Activated naive CD4-positive, alpha-beta T cell treated with Interleukin-2 at 50 U/mL for 16 hours (primary cell): ENCODE measurements at places on chromosomes 12 and 14.
A peak's percentile ranks its signal among the peaks of the same experiment; 100 is the strongest.

- DNase-seq: peak; percentile 66
These were observed 50.4 kb downstream of the DYRK2 start for GRCh38 chr12:67698672-67699581.

DNA sequence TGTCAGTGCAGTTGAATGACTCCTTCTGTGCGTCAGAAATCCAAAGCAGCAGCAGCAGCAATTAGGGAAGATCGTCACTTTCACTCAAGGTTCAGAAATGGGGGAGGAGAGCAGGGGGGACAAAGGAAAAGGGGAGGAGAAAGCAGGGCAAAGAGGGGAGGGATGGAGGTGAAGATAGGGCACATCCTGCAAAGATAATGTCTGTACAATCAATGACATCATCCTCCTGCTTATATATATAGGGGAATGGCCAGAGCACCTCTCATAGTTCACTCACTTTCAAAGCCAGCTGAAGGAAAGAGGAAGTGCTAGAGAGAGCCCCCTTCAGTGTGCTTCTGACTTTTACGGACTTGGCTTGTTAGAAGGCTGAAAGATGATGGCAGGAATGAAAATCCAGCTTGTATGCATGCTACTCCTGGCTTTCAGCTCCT is at the start of gene NTS:
NTS (plus strand) TSS at position 265 of the 431 bp plus-strand sequence; CDS start at position 374, 109 bp downstream.
- no peak for DNase-seq

- no peak for DNase-seq
These were observed 326.3 kb upstream of the DIO2 start for GRCh38 chr14:80537626-80538025.

- no peak for DNase-seq
These were observed 44.5 kb downstream of the PSMA6 start for GRCh38 chr14:35336494-35337268.

- peak; percentile 54 for DNase-seq
These were observed 20.2 kb upstream of the DUSP16 start for GRCh38 chr12:12582895-12583303.
